ENCODE measurements at places on chromosomes 7 and 10. TPM values are rescaled to one million over a fixed set of nuclear protein-coding genes. Genes with fewer than 3 reads are reported as not detected.
A peak's percentile ranks its signal among the peaks of the same experiment; 100 is the strongest.

- no peak for DNase-seq
These were observed 18.7 kb downstream of the NEURL1 start for GRCh38 chr10:103512166-103512565.

CFAP46 gene
- total RNA-seq = 0.90 TPM

DNA sequence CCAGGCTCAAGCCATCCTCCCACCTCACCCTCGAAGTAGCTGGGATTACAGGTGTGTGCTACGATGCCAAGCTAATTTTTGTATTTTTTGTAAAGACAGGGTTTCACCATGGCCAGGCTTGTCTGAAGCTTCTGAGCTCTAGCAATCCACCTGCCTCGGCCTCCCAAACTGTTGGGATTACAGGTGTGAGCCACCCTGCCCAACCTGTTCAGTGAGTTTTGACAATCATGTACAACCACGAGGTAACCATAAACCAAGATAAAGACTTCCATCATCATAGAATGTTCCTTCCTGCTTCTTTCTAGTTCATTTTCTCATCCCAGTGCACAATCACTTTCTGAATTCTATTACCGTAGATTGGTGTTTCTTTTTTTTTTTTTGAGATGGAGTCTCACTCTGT, 30.5 kb upstream of the MKRN1 start:
- no peak for DNase-seq

DNA sequence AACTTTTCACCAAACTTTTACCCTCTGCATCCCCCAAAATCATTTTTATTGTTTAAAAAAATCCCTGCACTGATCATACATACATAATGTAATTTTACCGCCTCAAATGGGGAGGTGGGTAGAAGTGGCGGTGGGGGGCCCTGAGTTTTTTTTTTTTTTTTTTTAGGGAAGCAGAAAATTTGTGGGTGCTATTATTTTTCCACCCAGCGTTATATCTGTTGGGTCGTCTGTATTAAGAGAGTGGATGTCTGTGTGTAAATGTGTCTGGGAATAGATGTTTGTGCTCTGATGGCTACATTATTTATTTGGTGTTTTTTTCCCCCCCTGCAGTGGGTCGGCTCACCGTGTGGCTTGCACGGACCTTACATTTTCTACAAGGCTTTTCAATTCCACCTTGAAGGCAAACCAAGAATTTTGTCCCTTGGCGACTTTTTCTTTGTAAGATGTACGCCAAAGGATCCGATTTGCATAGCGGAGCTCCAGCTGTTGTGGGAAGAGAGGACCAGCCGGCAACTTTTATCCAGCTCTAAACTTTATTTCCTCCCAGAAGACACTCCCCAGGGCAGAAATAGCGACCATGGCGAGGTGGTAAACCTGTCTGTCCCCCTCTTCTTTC, 438 bp downstream of the ARID5B start:
- no peak for DNase-seq

GRCh38 chr10:19048891-19049290, 290 bp downstream of the MALRD1 start:
- no peak for DNase-seq

GRCh38 chr7:74306004-74306729, 17.0 kb downstream of the CLIP2 start:
- no peak for DNase-seq

- no peak for DNase-seq
These were observed 110.0 kb upstream of the SHH start for GRCh38 chr7:155922067-155922816.

DNA sequence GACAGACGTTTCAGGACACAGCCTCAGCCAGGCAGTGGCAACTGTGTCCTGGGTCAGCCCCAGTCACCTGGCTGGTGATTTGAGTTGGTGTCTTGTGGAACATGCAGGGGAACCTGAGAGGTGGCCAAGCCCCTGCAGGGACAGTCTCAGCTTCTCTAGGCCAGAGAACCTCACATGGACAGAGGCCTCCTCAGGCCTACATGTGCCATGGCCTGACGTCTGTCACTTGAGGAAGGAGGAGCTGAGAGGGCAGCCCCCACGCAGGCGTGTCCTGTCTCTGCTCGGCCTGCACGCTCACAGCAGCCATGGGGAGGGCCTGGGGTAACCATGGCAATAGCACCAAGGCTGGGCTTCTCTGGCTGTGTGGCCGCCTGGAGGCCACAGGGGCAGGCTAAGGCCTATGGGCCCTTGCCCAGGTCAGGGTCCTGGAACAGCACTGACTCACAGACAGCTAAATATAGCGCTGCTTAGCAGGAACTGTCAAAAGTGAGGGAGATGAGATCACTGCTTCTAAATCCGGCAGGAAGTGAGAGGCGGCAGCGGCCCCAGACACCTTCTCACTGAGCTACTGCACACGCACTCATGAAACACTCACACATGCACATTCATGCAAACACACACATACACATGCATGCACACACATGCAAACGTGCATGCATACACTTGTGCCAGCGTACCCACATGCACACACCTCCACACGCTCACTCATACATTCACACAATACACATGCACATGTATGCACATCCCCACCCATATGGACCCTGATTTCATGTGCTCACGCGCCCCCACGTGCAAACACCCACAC, 57.0 kb downstream of the YKT6 start:
- peak; percentile 23 for DNase-seq

EGFR gene
- 128 TPM for total RNA-seq

DNA sequence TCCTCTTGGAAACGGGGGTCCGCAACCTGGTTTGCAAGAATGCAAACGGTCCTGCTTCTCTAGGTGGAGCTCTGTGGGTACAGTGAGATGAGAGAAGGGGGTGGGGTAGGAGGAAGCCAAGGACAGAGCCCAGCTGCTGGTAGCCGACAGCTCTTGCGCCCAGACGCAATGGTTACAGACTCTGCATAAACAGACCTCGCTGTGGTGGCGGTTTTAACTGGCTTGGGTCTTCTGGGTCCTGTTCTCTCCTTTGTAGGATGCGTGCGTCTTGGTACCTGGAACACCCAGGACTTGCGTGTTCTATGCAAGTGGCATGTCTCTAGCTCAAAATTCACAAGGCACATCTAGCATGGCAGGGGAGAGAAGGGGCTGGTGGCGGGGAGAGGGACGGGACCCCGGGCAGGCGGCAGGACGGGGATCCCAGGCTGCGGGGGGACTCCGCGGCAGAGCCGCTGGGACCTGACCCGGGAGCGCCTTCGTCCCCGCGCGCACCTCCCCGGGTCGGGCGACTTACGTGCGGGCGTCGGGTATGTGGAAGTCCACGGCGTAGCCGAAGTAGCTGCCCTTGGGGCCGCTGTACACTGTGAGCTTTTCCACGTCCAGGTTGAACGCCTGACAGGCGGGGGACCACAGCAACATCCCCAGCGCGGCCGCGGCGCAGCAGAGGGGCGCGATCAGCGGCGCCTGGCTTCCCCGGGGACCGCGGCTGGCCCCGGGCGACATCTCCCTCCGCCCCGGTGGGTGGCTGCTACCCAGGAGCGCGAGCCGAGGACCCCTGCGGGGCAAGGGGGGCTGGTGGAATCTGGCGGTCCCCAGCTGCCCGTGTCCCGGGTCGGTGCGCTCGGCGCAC, 448 bp downstream of the ITGA8 start:
- no peak for DNase-seq

PON1 gene
- total RNA-seq = not detected

- no peak for DNase-seq
These were observed 8.1 kb downstream of the CNPY1 start for GRCh38 chr7:155538293-155538692.

GDF10 gene
- 25.7 TPM for total RNA-seq

IFIT1B gene
- not detected for total RNA-seq

EFCAB10 gene
- total RNA-seq = not detected

PWWP2B gene
- 14.3 TPM for total RNA-seq

- DNase-seq = no peak
These were observed 912 bp upstream of the OAT start for GRCh38 chr10:124419635-124420034.

ZNF727 gene
- 3.9 TPM for total RNA-seq

FGFBP3 gene
- total RNA-seq = 3.1 TPM

DNA sequence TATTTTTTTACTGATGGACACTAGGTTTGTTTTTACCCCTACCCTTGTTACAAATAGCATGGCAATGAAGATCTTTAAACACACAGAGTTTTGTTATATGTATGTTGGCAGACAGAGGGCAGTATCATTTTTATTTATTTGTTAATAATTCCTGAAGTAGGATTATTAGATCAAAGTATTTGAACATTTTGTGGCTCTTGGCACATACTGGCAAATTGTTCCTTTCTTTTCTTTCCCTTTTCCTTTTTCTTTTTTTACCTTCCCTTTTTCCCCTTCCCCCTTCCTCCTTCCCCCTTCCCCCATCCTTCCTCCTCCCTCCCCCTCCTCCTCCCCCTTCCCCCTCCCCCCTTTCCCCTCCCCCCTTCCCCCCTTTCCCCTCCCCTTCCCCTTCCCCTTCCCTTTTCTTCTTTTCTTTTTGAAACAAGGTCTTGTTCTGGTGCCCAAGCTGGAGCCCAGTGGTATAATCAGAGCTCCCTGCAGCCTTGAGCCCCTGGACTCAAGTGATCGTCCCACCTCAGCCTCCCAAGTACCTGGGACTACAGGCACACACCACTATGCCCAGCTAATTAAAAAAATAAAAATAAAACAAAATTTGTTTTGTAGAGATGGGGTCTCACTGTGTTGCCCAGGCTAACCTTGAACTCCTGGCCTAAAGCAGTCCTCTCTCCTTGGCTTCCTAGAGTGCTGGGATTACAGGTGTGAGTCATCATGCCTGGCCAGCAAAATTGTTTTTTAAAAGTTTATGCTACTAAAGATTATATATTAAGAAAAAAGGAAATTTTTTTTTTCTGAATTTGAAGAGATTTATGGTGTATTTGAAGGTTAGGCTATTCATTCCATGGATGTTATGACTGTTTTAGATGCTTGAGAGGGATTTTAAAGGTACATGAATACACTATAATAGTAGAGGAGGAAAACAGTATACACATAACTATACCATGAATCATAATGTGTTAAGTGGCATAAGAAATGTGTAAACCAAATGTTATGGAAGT, 39.3 kb downstream of the SEPTIN7 start:
- DNase-seq = no peak

DNA sequence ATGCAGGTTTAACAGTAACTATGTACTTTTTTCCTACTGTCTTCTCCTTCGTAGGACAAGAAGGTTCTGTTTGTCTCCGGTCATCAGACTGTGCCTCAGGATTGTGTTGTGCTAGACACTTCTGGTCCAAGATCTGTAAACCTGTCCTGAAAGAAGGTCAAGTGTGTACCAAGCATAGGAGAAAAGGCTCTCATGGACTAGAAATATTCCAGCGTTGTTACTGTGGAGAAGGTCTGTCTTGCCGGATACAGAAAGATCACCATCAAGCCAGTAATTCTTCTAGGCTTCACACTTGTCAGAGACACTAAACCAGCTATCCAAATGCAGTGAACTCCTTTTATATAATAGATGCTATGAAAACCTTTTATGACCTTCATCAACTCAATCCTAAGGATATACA, 2.4 kb downstream of the DKK1 start:
- DNase-seq = no peak

TMEM60 gene
- 7.8 TPM for total RNA-seq

DNA sequence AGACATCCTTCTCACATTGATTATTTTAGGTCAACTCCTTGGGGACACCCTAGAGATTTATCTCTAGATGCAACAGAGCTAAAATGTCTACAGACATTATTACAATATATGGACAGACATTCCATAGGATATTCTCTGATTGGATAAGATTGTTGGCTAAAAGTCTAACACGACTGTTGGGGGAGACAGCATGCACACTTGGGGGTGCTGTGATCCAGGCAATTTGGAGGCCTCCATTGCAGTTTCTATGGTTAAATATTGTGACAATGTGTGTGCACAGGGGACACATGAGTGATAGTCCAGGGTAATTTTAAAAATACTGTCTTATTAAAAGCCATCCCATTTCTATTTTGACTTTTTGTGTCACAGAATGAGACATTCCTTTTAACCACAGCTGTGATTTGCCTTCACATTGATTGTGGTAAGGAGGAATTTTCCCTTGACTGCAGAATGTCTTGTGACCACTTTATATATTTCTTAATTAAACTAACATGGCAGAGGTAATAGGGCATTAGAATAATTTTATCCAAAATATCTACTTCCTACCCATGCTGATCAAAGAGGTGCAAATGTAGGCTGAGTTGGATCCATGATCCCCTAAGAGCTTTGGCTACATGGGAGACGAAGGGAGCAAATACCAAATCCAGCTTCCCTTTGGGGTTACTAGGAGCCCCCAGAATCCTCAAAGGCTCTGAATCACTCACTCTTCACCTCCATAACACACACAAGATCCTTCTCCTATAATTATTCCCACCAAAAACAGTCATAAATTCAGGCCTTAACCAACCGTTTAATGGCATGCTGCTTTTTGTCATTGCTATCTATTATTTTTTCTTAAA, 7.3 kb downstream of the TFPI2 start:
- DNase-seq = no peak

DNA sequence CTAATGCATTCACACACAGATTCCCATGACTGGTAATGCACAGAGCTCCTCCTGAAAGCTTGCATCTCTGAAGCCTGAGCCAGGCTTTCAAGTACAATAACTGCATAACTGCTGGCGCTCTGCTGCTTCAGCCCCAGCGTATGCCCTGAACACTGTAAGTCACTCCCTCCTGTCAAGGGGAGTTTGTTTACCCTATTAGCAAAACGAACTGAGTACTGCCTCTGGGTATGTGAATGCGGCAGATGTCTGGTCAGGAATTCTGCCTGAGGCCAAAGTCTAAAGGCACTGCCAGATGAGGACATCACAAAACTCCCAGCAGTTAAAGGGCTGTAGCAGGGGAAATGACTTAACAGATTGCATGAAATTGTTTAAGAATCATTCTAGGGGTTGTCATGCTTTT, 97.7 kb downstream of the NRCAM start:
- DNase-seq = no peak

CRHR2 gene
- total RNA-seq = not detected

DNA sequence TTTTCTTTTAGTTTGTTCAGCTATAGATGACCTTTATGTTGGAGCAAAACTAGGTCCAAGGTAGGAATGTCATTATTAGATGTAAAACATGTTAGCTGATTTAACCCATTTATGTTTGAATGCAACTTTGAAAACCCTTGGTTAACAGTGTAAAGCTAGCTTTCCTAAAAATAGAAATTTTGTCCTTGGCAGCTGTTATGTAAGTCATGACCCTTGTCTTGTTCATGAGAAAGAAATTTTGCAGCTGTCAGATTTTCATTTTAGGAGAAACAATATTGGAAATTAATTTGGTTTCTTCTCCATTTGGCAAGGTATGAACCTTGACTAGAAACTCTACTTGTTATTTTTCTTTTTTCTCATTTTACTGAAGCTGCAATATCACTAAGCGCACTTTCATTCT, 23.9 kb upstream of the CCAR1 start:
- no peak for DNase-seq

- no peak for DNase-seq
These were observed 69.0 kb upstream of the VOPP1 start for GRCh38 chr7:55641273-55641691.

Data from tibial nerve (tissue), 4 donors.